ENCODE measurements at places on chromosomes 13 and 19. TPM values are rescaled to one million over a fixed set of nuclear protein-coding genes. Genes with fewer than 3 reads are reported as not detected.

CGB7 gene
- not detected for polyA plus RNA-seq

SPACA4 gene
- polyA plus RNA-seq, result not detected

RNF113B gene
- 0.69 TPM for polyA plus RNA-seq

KDELR1 gene
- 18.1 TPM for polyA plus RNA-seq

ZNF177 gene
- 10.9 TPM for polyA plus RNA-seq

SIGLEC7 gene
- not detected for polyA plus RNA-seq

ZNF724 gene
- polyA plus RNA-seq, result not detected
